NCI-H446 (cell line): ENCODE measurements at places on chromosomes 5 and 9.

GRCh38 chr9:19484699-19485098 lies 75.9 kb downstream of the ACER2 start:
- no peak for DNase-seq

GRCh38 chr9:136643596-136644342 lies 18.9 kb upstream of the EGFL7 start:
- no peak for DNase-seq

- no peak for DNase-seq
Measured at GRCh38 chr9:9284201-9284600, 1328.6 kb downstream of the PTPRD start.

DNA sequence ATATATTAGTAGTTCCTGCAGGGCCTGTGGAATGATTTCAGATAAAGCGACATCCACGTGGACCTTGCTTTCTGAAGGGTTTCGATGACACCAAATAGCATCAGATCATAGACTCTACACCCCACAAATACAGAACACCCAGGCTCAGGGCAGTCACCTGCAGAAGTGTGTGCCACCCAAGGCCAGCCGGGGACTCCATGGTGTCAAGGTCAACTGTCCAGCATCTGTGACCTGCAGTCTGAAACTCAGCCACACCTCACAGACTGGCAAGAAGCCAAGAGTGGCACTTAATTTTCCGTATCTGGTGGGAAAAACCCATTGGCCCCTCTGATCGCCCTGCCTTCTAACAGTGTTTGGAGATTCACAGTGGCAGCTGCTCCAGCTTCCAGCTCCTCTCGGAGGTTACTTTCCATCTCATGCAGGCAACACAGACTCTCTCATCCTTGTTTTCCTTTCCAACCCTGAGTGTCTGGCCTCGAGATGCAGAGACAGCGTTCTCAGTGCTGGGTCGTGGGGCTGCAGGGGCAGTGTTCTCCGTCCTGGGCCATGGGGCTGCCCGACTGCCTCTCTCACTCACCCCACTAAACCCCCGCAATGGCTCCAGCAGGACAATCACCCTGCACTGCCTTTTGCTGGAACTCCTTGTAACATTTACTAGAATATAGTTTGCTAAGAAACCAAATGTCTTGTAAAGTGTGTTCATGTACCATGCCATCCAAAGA lies 221.9 kb downstream of the IRX2 start:
- no peak for DNase-seq

DNA sequence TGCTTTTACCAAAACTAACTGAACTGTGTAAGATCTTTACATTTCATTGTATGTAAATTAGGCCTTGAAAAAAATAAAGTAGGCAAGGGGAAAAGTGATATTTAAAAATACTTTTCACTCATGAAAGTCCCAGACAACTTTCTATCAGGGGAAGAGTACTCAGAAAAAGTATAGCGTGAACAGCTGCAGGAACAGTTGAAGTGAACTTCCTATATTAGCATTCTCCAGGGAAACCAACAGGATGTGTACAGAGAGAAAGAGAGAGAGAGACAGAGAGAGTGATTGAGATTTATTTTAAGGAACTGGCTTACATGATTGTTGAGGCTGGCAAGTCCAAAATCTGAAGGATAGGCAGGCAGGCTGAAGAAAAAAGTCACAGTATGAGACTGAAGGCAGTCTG lies 42.0 kb downstream of the ERMP1 start:
- no peak for DNase-seq

GRCh38 chr5:110707260-110707844 lies 19.1 kb downstream of the TMEM232 start:
- DNase-seq, result no peak

DNA sequence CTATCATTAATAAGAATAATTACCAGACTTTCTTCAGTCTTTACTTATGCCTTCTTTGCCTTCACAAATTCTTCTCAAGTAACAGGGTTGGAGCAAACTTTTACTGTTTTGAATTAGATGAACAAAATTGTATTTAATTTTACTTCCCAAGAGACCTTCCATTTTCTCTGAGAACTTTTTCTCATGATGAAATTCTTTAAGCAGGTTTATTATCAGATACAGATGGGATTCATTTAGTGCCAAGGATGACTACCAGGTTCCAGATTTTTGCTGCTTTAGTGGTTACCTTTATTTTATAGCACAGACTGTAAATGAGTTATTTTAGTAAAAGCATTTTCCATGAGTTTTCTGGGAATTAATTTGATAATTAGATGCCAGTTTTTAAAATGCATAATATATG lies 125.1 kb downstream of the GDNF start:
- no peak for DNase-seq

DNA sequence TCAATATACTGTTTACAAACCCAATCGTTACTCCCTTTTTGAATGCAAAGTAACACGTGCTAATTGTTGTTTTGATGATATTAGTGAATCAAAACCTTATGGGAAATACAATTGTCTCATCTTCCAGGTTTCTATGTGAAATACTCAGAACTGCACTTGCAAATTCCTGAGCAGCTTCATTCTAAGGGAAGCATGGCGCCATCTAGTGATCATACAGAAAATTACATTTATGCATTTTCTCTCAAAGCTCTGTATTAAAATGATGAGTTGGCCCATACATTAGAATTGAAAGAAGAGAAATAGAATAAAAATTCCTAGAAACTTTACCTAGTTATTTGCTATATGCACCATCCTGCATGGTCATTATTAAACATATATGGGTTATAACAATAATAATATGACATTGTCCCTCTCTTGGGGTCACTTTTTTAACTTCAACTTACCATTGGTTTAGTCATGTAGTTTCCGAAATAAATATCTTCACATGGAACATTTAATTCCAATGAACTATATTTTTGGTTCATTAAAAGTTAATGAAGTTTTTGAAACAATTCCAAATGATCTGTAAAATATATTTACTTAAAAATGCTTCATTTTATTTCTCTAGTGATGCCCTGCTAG lies 220.0 kb downstream of the PDE4D start:
- peak; percentile 42 for DNase-seq

DNA sequence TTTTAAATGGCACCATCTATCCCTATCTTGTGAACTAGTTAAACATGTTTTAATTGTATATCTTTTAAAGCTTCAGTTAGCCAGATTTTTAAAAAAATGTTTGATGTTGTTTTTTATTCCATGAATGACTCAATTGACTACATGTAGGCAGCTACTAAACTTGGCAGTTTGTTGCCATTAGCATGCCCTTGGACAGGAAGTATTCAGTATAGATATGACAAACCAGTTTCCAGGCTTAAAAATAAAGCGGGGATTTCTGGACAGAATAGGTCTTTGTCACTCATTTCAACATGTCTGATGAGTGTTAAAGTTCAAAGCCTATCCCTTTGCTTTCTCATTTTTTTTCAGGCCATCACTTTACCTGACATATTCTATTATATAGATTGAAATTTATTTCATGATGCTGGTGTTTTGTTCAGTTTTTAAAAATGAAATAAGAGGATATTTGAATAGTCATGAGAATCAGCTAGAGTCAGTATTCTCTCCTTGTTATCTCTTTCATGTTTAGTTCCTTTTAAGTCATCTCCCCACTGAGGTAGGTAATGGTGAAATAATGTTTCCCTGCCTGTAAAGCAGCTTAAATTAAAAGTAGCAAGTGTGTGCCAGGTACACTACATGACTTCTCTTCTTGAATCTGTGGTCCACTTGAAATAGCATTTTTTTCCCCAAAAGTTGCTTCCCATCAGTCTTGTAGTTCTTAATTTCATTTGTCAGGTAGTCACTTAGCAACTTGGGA lies 11.9 kb downstream of the TNFAIP8 start:
- no peak for DNase-seq

DNA sequence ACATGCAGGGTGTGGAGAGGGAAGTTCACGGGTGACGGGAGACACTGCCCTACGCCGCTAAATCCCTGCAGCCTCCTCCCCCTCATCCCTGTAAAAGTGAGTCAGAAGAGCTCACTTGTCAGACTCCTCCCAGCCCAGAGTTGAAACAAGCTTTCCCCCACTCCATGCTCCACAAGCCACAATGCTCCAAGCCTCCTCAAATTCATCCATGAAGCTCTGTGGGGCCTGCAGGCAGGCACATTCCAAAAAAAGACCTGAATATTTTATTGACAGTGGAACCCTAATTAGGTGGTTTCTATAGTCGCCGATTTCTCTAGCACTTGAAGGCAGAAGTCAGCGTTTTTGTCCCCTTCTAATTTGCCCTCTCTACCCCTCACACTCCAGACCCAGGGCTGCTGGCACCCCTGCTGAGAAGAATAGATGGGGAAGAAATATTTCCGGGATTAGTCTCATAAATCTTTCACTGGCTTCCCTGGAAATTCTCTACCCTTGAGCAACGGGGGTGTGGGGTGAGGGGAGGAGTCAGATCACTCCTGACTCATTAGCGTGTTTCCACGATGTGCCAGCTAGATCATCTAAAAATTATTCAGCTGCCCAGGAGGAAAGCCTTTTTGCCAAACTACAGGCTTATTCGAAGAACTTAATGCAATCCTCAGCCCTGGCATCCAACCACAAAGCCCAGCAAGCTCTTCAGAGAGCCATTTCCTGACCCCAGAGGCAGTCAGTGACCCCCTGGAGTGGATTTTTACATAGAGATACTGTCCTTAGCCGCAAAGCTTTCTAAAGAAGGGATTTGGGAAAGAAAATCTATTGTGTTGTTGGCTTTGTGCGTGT lies 97.1 kb downstream of the ENC1 start:
- DNase-seq, result peak; percentile 23

- no peak for DNase-seq
Measured at GRCh38 chr5:5886812-5887486, 464.5 kb downstream of the ICE1 start.

- no peak for DNase-seq
Measured at GRCh38 chr9:71737455-71737854, 30.9 kb downstream of the CEMIP2 start.

- DNase-seq, result no peak
Measured at GRCh38 chr9:133679466-133680061, 43.4 kb downstream of the DBH start.

DNA sequence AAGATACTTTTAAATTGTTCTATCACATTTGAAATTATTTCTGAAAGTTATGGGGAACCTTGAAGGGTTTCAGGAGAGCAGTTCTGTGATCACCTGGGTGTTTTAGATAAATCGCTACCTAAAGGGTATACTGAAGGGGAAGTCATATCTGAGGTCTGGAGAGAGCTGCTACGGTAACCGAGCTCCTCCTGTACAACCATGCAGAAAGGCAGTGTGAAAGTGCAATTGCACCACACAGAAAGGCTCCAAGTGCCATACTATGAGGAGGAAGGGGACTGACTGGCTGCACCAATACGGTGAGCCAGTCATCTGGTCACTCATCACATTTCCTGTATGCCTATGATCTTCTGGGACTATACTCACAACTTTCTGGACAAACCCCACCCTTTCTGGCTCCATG lies 241.4 kb upstream of the SLC24A2 start:
- no peak for DNase-seq

DNA sequence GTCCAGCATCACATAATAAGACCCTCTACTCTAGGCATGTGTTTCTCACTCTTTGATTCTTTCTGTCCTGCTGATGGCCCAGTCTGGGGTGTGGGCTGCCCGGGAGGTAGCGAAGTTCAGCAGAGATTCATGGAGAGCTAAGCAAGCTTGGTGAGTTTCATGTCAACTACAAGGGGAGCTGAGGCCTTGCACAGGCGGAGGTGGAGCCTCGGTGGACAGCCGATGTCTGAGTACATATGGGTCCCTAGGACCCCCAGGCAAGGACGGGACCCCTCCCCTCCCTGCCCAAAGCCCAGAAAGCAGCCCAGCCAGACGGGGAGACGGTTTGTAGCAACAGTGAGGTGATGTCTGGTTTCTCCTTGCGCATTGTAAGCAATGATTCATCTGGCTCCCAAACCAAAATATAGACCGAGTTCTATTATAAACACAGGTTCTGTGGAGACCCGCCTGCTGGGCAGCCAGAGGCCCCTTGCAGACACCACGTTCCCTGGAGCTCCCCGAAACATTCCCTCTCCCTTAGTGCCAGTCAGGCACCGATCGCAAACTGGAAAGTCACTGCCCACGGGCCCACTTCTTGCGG lies 45.5 kb downstream of the COL27A1 start:
- no peak for DNase-seq

- no peak for DNase-seq
Measured at GRCh38 chr5:94751460-94751859, 133.0 kb downstream of the SLF1 start.

GRCh38 chr5:82931110-82931509 lies 146.1 kb downstream of the TMEM167A start:
- DNase-seq, result no peak

- peak; percentile 97 for DNase-seq
Measured at GRCh38 chr9:3708751-3709150, 182.9 kb upstream of the RFX3 start.

- DNase-seq, result peak; percentile 9
Measured at GRCh38 chr5:161378701-161379100, 167.8 kb downstream of the GABRB2 start.

- DNase-seq, result no peak
Measured at GRCh38 chr5:140196115-140196814, 21.3 kb downstream of the CYSTM1 start.

DNA sequence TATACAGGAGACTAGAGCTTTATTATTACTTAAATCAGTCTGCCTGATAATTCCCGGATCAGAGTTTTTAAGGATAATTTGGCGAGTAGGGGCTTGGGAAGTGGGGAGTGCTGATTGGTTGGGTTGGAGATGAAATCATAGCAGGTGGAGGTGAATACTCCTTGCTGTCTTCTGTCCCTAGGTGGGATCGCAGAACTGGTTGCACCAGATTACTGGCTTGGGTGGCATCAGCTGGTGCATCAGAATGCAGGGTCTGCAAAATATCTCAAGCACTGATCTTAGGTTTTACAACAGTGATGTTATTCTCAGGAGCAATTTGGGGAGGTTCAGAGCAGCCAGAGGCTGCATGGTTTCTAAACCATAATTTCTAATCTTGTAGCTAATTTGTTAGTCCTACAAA lies 68.1 kb downstream of the KIF4B start:
- no peak for DNase-seq

- DNase-seq, result peak; percentile 92
Measured at GRCh38 chr5:27473307-27474046, 435.1 kb upstream of the CDH9 start.

- DNase-seq, result peak; percentile 59
Measured at GRCh38 chr5:52657247-52657645, 130.5 kb upstream of the ITGA1 start.

DNA sequence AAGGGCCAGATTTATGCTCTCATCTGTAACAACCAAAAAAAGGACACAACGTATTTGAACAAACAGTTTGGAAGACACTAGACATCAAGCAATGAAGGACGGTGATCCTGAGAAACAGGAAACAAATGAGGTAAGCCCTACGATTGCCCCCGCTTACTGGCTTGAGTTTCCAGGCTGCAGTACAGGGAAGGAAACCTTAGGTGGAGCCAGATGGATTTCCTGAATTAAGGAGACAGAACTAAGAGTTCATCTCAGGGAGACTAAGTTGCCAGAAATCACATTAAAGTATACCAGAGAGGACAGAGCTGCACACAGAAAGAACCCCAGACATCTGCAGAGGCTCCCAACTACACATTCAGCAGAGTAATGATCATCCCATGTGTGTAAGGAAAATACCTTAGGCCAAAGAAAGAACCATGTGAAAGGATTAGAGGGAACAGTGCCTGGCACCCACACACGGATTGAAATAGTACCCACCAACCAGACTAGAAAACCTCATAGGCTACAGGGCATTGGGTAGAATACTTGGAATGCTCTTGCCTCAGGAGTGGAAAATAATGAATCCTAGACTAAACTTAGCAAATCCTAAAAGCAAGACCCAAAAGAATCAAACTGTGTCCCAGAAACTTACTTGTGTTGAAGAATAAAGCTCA lies 99.3 kb upstream of the NIPBL start:
- peak; percentile 67 for DNase-seq
